ENCODE measurements at places on chromosomes 6 and 20. TPM values are rescaled to one million over a fixed set of nuclear protein-coding genes. Genes with fewer than 3 reads are reported as not detected.

Gene SYCP2
- total RNA-seq: 7.0 TPM

Gene TRIM10
- total RNA-seq: not detected

Gene NOX3
- not detected for total RNA-seq

Gene RIPOR2
- 18.7 TPM for total RNA-seq

Gene PI16
- 2.5 TPM for total RNA-seq

Gene OOEP
- total RNA-seq: 0.38 TPM

Gene C6orf15
- total RNA-seq: not detected

Gene GGTLC1
- 22.4 TPM for total RNA-seq

Data from left lung (tissue), 14 donors.